ENCODE measurements at places on chromosomes 13 and 19.

GRCh38 chr13:97018029-97018819 is 23.9 kb upstream of the OXGR1 start:
- ATAC-seq: no peak

DNA sequence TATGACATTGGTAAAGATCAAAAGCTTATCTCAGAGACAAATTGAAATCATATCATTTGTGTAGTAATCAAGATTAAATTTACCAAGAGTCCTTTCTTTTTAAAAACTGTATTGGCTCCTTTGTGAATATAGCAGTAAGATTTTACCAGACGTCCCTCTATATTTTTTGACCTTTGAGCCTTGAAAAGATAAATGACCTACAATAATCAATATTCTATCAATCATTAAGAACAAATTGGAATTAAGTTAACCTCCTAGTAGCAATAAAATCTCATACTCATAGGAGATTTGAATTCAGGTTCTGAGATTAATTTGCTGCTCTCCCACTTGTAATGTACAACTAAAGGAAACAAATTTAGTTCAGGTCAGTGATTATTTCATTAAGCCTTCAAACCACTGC is 78.3 kb downstream of the FGF14 start:
- ATAC-seq: no peak

- peak; percentile 48 for ATAC-seq
Observed at GRCh38 chr19:30227661-30228112, 144.5 kb upstream of the ZNF536 start.

GRCh38 chr13:31008400-31009115 is 76.1 kb downstream of the TEX26 start:
- ATAC-seq: no peak

GRCh38 chr13:101649488-101650126 is 197.1 kb downstream of the ITGBL1 start:
- no peak for ATAC-seq

DNA sequence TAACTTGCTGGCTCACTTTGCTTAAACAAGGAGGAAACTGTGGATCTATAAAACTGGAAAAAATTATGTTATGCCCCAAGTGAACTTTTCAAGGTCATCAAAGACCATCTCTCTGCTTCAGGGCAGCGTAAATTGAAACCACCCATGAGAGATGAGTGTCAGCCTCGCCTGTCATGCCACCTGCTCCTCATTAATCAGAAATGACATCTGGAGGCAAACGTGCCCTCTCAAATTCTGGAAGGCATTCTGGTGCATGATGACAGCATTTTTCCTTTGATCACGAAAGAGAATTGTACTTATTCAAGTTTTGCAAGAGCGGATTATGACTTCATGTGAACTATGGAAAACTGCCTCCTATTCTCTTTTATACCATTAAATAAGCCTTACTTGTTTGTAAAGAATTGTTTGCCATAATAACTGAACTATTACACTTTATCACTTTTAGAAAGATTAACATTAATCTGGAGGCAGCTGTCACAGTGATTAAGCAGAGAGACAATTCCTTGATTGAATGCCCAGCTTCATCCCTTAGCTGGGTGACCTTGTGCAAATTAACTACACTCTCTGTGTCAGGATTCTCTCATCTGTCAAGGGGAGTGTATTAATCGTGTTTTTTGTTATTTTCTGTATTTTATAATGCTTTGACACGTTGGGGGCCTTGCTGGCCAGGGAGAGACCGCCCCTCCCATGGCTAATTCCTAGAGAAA is 17.0 kb upstream of the SACS start:
- ATAC-seq: no peak

DNA sequence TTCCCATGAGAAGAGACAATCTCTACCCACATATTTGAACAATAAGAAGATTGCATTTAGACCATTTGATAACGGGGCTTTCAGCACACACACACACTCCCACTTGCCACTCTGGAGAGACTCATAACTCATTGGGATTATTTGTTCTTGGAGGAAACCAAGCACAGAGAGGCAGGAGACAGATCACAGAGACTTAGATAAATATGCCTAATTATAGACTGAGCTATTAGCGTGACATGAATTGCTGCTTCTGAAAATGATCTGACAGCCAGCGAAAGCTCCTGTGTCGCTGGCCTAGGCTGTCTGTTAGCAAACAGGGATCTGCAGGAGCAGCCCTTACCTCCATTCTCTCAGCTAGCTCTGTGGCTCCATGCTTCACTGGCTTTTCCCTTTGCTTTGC is 111.4 kb downstream of the CCNA1 start:
- ATAC-seq: no peak

DNA sequence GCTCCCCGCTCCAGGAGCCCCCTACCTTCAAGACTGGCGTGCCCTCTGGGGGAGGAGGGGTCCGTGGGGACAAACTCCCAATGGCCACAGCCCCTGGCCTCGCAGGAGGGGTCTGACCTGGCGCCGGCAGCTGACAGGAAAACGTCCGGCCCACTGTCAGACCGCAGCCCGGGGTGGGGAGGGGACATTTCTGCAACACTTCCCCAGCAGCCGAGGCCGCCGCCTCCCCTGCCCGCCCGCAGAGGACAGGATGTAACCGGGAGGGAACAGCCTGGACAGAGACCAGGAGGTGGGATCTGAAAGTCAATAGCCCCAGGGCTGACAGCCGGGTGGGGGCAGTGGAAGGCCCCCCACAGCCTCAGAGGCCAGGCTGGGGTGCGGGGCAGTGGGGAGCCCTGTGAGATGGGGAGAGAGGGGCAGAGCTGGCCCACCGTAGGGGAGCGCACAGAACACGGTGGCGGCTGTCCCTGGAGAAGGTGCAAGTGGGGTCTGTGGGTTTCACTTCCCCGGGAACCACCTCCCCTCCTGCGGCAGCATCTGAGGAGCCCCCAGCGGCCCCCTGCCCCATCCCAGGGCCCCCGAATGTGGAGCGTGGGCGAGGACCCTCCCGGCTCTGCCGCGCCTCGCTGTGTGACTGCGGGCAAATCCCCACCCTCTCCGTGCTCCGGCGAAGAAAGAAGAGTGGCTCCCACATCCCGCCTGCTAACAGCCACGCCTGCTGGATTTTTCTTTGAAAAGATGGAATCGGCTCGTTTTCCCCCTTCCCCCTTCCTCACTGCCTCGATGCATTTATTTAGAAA is at the start of gene PEAK3:
Gene PEAK3 (minus strand): TSS at position 114 of the 800 bp plus-strand sequence. CDS start 1,244 bp downstream, outside the sequence.
- ATAC-seq: peak; percentile 81

DNA sequence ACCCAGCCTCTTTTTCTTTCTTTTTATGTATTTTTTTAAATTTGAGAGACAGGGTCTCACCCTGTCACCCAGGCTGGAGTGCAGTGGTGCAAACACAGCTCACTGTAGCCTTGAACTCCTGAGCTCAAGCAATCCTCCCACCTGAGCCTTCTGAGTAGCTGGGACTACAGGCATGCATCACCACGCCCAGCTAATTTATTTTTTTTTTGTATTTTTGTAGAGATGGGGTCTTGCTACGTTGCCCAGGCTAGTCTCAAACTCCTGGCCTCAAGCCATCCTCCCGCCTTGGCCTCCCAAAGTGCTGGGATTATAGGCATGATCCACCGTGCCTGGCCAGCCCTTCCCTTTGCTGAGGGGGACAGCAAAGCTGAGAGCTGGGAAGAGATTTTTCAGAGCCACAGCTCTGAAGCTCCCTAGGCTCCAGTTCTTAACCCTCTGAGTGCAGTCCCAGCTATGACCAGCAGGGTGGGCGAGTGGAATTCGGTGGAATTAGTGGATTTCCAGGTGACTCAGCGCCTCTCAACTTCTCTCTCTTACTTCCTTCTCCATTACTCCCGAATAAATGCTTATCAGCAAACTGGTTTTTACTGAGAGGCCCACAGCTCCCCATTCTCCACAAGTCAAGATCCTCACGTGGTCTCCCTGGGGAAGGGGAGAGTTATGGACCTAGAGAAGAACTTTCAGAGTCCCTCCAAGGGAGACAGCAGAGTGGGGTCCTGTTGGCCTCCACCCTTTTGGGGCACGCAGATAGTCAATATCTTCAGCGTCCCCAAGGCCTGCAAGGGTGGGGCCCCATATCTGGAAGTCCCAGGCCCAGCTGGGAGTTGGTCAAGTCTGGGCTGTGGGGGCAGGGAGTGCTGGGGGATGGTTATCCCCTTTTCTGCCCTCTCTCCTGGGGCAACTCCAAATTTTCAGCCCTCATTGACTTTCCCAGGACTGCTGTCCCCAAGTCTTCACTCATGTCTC is 1.2 kb downstream of the BLVRB start:
- ATAC-seq: no peak

GRCh38 chr13:94218537-94218936 is 260.9 kb downstream of the DCT start:
- ATAC-seq: no peak

DNA sequence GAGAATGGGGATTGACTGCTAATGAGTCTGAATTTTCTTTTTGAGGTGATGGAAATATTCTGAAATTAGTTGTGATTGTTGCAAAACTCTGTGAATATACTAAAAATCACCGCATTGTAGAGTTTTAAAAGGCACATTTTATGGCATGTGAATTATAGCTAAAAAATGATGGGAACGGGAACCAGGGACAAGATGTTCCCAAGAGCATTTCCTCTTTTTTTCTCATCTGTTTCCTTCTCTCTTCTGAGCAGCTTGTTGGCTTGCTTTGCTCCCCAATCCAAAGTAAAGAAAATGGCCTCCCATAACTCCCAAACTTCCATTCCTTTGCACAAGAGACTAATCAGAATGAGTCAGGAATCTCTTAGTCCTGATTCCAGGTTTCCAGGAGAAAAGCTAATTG is 459.2 kb downstream of the TSHZ3 start:
- no peak for ATAC-seq

DNA sequence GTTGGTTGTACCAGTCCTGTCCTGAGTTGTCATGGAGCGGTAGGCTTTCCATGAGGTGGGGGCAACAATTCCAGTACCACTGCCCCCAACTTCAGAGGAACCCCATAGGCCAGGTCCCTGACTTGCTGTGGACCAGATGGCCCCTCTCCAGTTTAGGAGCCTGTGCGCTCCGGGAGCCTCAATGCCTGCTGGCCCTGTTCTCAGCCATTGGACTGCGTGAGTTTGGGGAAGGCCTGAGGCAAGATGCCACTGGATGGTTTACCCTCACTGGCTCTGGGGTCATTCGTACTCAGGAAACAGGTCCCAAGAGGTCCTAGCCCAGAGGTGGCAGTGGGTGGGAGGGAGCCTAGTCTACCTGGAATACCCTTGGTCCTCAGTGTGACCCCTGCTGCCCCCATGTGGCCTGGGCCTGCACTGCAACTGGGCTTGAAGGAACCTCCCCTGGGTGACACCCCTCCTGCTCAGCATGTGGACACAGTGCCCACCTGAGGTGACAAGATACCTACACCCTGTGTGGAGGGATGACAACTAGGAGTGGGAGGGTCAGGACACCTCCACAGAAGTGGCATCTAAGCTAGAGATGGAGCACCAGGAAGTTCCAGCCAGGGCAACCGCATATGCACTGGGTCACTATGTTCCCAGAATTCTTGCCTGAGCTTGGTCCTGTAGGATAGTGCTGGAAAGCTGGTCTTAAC is 6.0 kb upstream of the PRR19 start:
- ATAC-seq: peak; percentile 80

DNA sequence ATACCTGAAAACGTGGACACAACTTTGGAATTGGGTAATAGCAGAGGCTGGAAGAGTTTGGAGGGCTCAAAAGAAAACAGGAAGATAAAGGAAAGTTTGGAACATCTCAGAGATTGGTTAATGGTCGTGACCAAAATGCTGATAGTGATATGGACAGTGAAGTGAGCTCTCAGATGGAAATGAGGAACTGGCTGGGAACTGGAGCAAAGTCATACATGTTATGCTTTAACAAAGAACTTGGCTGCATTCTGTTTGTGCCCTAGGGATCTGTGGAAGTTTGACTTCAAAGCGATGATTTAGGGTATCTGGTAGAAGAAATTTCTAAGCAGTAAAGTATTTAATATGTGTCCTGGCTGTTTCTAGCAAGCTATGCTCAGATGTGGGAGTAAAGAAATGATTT is 136.2 kb downstream of the DNAJC3 start:
- ATAC-seq: no peak

All from stimulated activated memory B cell treated with anti-CD40 and anti-IgM and Interleukin-4, amounts not matched to agents 10 μg/mL and 1 μg/mL and 100 μg/mL, for 72 hours (primary cell).